ENCODE measurements at places on chromosomes 2 and 18.

GRCh38 chr2:222433332-222434173 is 9.2 kb downstream of the SGPP2 start:
- DNase-seq: no peak

- DNase-seq: peak; percentile 89
Measured at GRCh38 chr2:42827647-42828486, 35.5 kb upstream of the HAAO start.

- no peak for DNase-seq
Measured at GRCh38 chr2:14577843-14578242, 54.7 kb upstream of the LRATD1 start.

- no peak for DNase-seq
Measured at GRCh38 chr2:137968477-137969417, 4.5 kb downstream of the HNMT start.

- no peak for DNase-seq
Measured at GRCh38 chr2:80930777-80931176, 626.2 kb upstream of the LRRTM1 start.

DNA sequence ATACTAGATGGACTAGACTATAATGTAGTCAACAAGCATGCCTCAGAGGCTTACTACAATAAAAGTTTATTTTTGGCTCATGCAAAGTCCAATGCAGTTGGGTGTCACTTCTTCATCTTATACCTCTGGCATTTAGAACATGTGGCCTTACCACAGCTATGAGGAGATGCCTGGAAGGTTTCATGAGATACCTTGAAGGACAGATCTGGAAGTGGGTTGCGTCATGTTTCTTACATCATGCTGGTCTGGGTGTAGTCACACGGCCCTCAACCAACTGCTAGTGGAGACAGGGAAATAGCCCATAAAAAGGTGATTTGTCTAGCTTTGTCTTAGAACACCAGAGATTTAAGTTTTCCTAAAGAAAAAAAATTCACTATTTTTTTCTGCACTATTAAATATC is 91.7 kb upstream of the MMADHC start:
- DNase-seq: no peak

DNA sequence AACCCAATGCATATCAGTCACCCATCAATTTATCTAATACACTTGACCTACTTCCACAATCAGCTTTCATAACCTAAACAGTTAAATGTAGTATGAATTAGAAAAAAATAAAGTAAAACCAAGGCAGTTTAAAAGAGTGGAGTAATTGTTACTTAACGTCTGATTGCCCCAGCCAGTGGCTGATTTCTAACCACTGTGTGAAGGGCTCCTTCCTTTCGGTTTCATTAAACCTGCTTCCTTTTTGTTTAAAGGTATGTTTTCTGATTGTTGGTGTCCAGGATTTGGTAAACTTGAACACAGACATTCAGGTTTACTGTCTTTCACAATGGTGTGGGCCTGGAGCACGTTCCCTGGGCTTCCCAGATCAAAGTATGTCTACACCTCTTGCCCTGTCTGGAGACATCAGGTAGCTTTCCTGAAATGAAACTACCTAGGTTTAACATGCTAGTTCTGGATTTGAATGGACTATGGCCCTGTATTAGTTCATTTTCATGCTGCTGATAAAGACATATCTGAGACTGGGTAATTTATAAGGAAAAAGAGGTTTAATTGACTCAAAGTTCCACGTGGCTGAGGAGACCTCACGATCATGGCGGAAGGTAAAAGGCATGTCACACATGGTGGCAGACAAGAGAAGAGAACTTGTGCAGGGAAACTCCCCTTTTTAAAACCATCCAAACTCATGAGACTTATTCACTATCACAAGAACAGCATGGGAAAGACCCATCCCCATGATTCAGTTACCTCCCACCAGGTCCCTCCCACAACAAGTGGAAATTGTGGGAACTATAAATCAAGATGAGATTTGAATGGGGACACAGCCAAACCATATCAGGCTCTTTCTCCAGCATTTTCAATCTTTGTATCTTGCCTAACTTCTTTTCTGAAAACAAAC is 605.2 kb upstream of the ID2 start:
- DNase-seq: no peak

- peak; percentile 11 for DNase-seq
Measured at GRCh38 chr2:126244937-126245336, 411.0 kb upstream of the GYPC start.

DNA sequence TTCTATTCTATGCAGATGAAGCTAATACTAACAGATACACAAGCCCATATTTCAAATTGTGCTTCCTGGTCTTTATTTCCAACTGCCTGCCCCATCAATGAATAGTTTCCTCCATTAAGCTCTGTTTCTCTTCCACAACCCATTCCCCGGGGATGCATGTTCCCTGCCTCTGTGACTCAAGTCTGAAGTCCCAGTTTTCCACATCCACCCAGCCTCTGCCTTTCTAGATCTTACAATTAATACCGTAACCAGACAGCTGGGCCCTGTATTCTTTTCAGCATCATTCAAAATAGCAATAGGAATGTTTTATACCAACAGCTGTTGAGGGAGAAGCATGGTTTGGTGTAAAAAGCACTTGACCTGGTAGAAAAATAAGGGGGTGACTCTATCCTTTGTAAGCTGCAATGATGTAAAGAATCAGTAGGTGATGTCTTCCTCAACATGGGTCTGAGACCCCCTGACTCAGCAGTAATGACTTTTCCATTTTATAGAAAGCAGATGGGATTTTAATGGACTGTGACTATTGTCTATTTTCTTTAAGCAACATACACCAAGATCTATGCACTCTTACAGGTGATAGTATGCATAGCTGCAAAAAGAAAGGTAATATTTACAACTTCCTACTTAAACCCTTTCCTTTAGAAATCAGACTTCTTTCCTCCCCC is 46.1 kb upstream of the DAPL1 start:
- DNase-seq: no peak

DNA sequence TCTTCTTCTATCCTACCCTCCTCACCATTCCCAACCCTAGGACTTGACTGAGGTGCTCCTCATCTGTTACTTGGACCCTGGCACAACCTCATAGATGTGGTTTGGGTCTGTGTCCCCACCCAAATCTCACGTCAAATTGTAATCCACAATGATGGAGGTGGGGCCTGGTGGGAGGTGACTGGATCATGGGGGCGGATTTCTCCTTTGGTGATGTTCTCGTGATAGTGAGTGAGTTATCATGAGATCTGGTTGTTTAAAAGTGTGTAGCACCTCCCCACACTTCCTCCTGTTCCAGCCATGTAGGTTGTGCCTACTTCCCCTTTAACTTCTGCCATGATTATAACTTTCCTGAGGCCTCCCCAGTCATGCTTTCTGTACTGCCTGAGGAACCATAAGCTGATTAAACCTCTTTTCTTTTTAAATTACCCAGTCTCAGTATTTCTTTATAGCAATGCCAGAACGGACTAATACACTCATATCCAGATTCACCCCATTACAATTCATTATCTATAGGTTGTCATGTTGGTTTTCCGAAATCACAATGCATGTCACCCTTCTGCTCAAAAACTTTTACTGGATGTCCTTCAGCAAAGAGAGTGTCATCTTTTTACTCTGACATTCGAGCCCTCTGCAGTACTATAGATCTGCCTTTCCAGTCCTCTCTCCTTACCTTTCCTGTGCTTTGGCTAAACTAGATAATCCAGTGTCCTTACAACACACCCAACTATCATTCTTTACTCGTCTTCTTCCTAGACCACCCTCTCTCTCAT is 45.7 kb downstream of the APOB start:
- DNase-seq: no peak

- no peak for DNase-seq
Measured at GRCh38 chr18:74905247-74905646, 303.7 kb downstream of the PTGR3 start.
